ENCODE measurements at places on chromosomes 1 and 21. TPM values are rescaled to one million over a fixed set of nuclear protein-coding genes. Genes with fewer than 3 reads are reported as not detected.

- no peak for DNase-seq
Observed at GRCh38 chr1:116945421-116945820, 35.7 kb downstream of the PTGFRN start.

DNA sequence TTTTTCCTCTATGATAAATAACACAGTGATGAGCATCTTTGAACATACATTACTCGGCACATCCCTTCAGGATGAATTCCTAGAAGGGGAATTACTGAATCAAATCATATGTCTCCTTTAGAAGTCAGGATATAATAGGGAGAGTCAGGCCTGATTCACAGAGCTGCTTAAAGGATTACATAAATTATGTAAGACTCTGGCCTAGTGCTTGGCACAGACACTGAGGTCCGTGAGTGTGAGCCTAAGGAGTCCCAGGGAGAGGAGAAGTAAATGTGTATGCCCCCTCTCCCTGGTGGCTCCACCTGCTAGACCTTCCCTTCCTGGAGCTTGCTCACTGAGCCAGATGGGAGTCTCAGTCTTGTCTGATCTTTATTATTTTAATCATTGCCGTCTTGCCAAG lies 8.6 kb upstream of the FOXE3 start:
- no peak for DNase-seq

Gene CCDC185
- not detected for total RNA-seq

Gene PRR9
- total RNA-seq: not detected

Gene C1orf74
- total RNA-seq: 2.6 TPM

GRCh38 chr1:165857046-165857801 lies 29.8 kb downstream of the UCK2 start:
- DNase-seq: no peak

DNA sequence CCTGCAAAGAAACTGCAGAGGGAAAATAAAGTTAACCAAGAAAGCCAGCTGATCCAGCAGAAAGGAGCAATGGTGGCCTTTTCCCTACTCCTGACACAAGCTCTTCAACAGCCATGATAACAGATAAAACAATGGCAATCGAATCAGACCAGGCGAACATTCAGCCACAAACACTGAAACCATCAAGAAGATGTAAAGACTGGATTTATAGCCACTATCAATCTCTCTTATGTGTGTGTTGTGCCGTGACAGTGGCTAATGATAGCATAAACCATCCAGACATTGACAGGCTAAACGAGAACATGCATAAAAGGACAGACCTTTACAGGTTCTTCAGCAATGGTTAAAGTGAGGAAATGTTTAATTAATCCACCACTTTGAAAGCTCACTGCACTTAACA lies 78.1 kb upstream of the RAB4A start:
- no peak for DNase-seq

Gene SGIP1
- total RNA-seq: not detected

Gene NPHS2
- not detected for total RNA-seq

DNA sequence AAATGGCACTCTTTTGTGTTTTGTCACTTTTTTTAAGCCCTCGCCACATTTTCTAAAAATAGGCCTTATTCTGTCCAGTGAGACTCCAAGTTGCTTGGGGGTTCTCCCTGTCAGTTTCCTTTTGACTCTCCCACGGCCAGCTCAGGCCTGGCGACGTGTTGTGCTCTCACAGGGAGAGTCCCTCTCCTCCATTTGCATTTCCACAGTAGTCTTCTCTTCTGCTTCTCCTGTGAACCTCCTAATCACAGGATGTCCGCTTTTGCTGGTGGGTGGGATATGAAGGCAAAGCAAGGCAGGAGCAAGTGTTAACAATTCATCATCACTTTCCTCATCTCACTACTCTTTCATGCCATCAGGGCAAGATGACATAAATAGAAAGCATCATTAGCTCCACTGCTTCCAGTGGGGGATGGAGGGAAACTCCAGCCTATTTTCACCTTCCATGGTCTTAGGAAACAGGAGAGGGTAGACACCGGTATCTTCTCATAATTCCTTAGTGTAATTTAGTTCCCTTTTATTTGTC lies 99.8 kb downstream of the INTS7 start:
- DNase-seq: peak; percentile 51

DNA sequence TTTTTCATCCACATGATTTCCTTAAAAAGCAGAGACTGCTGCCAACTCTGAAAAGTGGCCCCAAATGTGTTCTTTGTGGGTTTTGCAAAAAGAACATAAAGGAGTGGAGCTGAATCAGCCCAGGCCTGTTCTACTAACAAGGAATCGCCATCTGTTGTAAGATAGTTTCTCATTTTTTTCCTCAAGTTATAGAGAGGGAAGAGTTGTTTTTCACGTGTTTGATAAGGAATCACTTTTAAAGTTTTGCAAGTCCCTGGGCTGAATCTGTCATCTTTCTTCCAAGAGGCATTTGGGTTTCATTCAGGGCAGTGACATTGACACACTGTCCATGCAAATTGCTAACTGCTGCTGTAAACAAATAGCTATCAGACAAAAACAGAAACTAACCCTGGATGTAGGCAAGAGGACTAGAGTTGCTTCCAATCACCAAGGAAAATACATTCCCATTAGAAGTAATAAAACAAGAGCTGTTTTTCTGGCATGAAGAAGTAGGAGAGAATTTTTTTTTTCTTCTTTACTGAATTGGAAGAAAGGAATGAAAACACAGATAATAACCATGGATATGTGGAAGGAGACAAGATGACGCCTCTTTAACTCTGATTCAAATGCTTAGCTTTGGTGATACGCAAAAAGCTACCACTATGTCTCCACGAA lies 58.8 kb upstream of the TBX15 start:
- no peak for DNase-seq

Gene GPR52
- total RNA-seq: 2.2 TPM

Gene SLC25A34
- total RNA-seq: 1.6 TPM

DNA sequence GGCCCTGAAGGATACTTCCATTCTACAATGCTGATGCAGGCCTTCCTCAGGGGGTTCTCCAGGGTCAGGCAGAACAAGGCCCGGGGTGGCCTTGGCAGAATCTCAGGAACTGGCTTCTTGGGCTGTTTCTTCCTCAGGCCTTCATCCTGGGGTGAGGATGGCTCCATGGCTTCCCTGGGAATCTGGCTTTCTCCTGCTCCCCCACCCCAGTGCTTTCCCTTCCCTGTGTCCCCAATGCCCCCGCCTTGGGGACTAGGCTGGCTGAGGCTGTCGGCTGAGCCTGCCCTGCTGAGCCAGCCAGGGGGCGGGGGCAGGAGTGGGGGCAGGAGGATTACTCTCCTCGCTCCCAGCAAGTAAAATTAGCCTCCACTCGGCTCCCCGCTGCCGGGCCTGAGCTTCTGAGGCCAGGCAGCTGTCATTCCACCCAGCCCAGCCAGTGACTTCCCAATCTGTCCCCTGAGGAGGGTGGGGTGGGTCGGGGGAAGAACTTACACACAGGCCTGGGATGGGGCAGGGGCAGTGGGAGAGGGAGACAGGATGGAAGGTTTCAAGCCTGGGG lies at the start of gene CACNA1S:
TSS of gene CACNA1S (minus strand) at position 254 of the 559 bp plus-strand sequence. CDS start at position 167, 87 bp downstream.
- no peak for DNase-seq

- DNase-seq: peak; percentile 68
Observed at GRCh38 chr1:205488074-205488723, 16.3 kb upstream of the CDK18 start.

Gene AIRE
- not detected for total RNA-seq

- DNase-seq: no peak
Observed at GRCh38 chr1:161114556-161114955, 3.3 kb downstream of the PFDN2 start.

DNA sequence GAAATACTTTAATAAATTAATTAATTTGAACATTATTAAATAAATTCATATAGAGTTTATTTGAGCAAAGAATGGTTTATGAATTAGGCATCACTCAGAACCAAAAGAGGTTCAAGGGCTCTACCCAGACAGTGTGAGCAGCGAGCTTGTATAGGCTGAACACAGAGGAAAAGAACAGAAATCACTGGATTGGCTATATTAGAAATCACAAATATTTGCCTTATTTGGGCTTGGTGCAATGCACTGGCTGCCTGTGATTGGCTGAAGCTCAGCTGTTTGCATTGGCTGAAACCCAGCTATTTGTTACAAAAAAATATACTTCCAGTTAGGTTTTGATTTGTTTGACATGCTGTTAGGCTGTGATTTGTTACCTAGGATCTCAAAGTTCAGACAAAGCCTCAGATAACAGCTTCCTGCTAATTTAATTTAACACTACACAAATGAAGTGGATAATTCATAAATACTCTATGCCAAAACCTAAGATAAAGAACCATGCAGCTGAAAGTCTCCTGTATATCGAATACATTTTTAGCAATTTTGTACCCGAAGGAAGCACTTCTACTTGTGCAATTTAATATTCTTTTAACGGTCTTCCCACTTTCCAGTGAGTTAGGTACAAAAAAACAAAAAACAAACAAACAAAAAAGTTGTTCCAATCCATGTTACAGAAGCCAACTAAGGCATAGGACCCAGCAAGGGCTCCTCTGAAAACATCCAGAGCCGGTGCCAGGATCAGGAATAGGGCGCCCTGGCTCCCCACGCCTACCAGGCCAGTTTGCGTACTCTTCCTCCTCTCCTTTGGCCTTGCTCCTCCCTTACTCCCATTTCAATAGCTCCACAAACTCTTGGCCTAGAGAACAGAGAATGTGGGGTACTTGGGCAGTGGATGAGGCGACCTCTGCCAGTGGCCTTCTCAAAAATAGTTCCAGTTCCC lies 179.1 kb downstream of the DUSP10 start:
- no peak for DNase-seq

- peak; percentile 84 for DNase-seq
Observed at GRCh38 chr1:161738627-161739287, 10.8 kb upstream of the DUSP12 start.

GRCh38 chr1:75014250-75014649 lies 119.9 kb upstream of the LHX8 start:
- DNase-seq: no peak

GRCh38 chr21:36034211-36034913 lies 26.0 kb downstream of the SETD4 start:
- DNase-seq: no peak

DNA sequence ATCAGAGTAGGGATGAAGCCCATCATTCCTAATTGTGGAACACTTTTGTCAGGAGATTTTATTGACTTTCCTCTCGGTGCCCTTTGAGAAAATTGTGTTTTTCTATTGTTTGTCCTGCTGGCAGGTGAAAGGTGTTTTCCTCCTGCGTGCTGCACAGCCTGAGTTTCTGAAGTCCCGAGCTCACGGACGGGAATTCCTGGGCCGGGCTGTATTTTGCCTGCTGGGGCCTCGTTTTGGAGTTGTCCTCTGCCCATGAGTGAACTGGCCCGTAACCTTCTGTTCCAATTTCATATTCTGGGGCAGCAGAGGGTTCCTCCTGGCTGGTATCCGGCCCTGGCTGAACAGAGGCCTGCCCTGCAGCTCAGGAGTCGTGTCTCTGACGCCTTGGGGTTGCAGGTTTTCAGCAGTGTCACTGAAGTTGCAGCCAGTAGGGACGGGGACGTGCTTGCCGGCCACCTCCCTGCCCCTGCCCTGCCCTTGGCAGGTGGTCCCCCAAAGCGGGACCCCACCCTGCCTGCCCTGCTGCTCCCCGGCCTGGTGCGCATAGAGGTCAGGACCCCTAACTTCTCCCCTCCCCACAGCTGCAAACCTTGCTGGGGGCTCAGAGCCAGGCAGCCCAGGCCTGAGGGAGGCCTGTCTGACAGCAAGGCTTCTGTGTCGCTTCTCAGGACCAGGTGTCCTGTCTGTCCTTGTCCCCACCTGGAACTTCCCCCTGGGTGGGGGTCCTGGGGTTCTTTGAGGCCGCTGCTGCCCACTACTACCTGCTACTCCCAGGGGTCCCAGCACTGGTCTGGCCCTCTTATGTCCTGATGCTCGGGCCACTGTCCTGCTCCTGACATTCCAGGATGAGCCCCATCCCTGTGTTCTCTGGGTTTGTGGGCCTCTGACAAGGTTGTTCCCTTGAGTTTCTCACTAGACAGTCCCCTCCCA lies 49.0 kb downstream of the SLX9 start:
- no peak for DNase-seq

DNA sequence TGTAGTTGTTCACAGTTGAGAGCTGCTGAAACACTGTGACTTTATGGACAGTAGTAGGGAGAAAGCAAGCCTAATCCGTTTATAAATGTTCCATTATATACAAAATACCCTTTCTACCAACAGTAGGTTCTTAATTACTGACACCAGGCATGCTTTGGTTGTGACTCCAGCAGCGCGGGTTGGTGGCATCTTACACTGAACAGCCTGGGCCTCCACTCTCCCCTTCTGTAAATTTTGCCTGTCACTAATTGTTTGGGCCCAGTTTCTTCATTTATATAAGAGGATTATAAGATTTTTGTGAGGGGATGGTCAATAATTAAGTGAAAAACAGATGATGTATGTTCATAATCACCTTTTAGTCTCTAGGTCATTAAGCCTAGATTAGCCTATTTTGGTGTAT lies 58.2 kb downstream of the ITSN1 start:
- DNase-seq: no peak

DNA sequence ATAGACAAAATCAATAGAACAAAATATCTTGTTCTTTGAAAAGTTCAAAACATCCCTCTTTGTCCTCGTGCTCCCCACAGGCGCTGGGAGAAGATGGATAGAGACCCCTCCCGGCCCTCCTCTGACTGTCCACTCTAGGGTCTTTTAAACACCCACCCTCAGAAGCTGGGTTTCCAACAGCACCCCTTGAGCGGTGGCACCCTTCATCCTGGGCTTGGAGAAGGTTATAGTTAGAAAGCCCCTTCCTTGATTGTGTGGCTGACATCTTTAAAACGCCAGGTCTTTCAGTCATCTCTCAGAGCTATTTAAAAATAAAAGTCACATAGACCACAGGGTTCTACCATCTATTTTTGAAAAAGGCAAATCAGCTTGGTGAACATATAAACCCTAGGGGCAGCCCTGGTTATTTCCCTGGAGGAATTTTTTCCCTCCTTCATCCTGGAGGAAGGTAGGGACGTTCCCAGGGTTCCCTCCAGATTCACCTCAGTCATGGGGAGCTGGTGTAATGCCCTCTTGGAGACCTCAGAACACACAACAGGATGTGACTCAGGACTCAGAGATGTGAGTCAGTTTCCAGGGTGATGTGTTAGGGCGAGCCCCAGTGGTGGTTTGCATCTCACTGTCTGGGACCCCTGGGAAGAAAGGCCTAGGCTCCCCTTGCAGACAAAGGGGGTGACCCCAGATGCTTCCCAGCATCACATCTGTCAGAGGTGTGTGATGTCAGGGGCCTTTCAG lies 138.5 kb downstream of the CLIC6 start:
- DNase-seq: peak; percentile 69

DNA sequence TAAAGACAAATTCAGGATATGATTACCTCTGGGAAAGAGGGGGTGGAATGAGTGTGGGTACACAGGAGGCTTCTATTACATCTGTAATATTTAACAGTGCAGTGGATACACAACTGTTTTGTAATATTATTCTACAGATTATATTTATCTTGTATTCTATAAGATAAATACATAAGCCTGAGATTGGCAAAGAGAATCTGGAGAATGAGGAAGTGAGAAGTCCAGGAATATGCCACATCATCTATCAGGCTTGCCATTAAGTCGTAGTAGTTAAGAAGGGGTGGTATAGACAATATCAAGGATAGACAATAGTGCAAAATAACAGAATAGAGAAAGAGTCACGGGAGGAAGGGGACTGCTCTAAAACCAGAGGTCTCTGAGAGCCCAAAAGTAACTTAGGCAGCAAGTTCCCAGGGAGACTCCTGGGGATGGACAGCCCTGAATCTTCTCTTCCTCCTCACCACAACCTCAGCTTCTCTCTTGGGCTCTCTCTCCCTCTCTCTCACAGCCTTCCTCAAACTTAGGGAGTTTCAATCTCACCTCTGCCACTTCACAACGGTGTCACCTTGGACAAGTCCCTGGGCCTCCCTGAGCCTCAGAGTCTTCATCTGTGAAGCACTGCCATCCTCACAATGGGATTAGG lies 14.0 kb upstream of the PTAFR start:
- no peak for DNase-seq

All from activated CD8-positive, alpha-beta T cell treated with anti-CD3 and anti-CD28 coated beads, Interleukin-2, amount 10 ng/mL, durations not matched to agents 7 days and 5 days (primary cell).